ENCODE measurements at places on chromosomes 6 and 20.

DNA sequence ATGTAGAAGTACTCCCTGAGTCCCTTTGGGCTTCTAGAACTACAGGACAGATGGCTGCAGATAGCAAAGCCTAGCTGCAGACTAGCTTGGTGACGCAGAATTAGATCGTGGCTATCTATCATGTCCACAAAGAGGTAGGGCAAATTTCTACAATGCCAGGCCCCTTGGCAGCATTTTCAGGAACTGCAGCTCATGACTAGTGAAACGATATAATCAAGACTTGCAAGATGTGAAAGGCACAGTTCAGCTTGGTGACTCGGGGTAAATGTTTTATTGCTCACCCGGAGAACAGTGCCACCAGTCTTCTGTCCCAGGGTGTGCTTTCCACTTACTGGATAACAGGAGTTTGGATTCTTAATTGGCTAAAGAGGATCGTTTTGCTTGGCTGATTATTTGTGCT lies 108.7 kb upstream of the LY86 start:
- DNase-seq, result no peak

GRCh38 chr20:8842525-8842924 lies 226.4 kb upstream of the PLCB4 start:
- DNase-seq, result no peak

DNA sequence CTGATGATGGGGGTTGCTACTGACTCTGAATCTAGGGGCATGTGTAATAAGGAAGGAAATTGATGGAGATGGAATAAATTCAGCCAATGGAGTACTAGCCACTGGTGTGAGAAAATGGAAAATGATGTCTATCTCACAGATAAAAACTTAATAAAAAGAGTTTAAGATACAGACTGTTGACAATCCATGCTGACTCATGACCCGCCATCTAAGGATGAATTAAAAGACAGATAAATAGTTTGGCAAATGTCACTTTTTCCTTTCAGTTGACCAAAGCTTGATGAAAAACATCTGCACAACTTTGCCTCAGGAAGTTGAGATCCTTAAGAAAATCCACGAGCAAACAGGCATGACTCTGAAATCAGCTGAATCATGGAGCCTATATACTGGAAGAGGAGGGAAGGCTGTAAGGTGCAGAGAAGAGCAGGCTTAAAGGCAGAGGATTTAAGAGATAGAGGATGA lies 82.6 kb upstream of the BMP5 start:
- DNase-seq, result no peak

DNA sequence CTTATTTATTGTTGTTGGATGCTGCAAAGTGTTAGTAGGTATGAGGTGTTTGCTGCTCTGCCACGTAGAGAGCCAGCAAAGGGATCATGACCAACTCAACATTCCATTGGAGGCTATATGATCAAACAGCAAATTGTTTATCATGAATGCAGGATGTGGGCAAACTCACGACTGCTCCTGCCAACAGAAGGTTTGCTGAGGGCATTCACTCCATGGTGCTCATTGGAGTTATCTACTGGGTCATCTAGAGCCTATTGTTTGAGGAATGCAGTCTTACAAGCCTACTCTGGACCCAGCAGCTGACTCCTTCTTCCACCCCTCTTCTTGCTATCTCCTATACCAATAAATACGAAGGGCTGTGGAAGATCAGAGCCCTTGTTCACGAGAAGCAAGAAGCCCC lies 12.1 kb downstream of the MICB start:
- no peak for DNase-seq

GRCh38 chr20:57656252-57656820 lies 36.1 kb upstream of the ZBP1 start:
- no peak for DNase-seq

DNA sequence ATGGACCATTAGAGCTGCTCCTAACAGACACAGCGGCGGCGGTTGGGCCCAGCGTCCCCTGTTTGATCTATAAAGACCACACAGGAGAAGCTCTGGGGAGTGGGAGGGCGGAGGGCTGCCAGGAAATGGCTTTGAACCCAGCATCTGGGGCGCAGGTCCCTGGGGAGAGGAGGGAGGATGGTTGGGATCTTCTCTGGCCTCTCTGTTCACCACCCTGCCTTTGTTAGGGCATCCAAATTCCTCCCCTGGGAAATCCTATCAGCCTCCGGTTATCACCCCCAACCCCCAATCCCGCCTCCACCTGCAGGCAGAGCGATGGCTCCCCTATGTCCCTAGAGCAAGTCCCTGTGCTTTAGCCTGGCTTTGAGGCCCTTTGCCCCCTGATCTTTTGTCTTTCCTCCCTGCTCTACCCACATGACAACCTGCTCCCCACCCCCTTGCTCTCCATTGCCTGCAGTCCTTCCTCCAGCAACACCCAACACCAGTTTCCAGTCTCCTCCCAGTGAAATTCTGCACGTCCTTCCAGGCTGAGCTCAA lies 7.1 kb downstream of the XKR7 start:
- no peak for DNase-seq

DNA sequence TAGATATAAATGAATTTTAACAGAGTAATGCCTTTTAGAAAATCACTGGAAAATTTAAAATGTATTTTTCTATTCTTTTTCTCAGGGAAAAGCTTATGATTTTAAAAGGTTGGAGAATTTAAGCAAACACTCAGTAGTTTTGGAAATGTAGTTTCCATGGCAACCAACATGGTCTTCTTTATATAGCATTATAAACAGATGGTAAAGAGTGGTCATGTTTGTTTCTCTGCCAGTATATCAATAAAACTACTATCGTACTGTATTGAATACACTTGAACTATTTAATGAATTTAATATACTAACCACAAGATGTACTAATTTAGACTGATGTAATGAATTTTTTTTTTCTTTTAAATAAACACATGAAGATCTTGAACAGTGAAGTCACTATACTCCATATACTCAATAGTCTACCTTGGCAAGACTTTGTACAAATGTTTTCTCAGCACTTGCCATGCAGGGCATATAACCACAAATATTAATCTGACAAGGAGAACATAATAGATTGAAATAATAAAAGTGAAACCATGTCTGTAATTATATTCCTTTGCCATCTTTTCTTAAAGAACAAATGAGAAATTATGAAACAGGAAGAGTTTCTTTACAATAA lies 105.5 kb downstream of the PDSS2 start:
- no peak for DNase-seq

- no peak for DNase-seq
Measured at GRCh38 chr20:53866794-53867740, 203.3 kb downstream of the BCAS1 start.

GRCh38 chr6:99745651-99746050 lies 139.0 kb downstream of the PRDM13 start:
- no peak for DNase-seq

- no peak for DNase-seq
Measured at GRCh38 chr6:35776364-35777215, at the start of gene CLPSL2. Gene CLPSL2 (plus strand): TSS chr6:35776598. CDS start chr6:35776619, 21 bp downstream.

DNA sequence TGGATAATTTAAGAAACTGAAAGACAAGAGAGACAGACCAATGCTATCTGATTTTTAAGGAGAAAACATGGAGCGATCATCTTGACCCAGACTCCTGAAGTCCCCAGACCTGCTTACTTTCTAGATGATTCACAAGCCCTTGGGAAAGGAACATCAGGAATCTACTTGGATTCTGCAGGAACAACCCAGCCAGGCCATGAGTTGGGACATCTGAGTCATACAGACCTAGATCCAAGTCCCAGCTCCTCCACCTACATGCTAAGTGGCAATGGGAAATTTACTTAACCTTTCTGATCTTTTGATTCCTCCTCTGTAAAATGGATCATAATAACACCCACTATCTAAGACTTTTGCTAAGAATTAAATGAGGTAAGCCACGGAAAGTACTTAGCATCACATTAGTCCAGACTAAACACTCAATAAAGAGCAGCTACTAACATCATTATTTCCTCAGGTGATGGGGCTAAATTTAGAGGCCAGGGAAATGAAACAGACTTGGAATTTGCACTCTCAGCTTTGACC lies 61.0 kb upstream of the MAFB start:
- no peak for DNase-seq

GRCh38 chr20:32139947-32140346 lies 30.4 kb downstream of the TM9SF4 start:
- DNase-seq, result no peak

GRCh38 chr6:8082954-8083858 lies 19.0 kb upstream of the BLOC1S5 start:
- DNase-seq, result no peak

DNA sequence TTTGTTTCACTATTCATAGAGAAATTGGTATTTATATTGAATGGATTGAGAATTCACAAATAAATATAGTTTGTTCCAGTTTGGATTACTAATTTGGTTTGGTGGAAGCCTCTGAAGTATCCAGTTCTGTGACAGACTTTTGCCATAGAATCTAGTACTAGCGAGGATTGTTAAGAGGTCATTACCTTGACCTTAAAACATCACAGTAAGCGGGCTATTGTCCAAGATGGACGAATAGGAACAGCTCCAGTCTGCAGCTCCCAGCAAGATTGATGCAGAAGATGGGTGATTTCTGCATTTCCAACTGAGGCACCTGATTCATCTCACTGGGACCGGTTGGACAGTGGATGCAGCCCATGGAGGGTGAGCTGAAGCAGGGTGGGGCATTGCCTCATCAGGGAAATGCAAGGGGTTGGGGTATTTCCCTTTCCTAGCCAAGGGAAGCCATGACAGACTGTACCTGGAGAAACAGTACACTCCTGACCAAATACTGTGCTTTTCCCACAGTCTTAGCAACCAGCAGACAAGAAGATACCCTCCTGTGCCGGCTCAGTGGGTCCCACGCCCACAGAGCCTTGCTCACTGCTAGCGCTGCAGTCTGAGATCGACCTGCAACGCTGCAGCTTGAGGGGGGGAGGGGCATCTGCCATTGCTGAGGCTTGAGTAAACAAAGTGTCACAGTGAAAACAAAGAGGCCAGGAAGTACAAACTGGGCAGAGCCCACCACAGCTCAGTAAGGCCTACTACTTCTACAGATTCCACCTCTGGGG lies 66.4 kb upstream of the NEDD9 start:
- DNase-seq, result no peak

DNA sequence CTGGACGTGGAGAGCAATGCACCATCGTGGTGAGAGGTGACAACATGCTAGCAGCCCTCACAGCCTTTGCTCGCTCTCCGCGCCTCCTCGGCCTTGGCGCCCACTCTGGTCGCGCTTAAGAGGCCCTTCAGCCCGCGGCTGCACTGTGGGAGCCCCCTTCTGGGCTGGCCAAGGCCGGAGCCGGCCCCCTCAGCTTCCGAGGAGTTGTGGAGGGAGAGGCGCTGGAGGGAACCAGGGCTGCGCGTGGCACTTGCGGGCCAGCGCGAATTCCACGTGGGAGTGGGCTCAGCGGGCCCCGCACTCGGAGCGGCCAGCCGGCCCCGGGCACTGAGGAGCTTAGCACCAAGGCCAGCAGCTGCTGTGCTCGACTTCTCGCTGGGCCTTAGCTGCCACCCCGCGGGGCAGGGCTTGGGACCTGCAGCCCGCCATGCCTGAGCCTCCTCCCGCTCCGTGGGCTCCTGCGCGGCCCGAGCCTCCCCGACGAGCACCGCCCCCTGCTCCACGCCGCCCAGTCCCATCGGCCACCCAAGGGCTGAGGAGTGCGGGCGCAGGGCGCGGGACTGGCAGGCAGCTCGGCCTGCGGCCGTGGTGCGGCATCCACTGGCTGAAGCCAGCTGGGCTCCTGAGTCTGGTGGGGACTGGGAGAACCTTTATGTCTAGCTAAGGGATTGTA lies 3.8 kb downstream of the GPX6 start:
- DNase-seq, result no peak

- no peak for DNase-seq
Measured at GRCh38 chr6:31010393-31011060, at the start of gene MUC22. Gene MUC22 (plus strand): TSS chr6:31010474. CDS start chr6:31010707, 233 bp downstream.

- DNase-seq, result no peak
Measured at GRCh38 chr6:114100215-114100994, 129.5 kb upstream of the HDAC2 start.

- no peak for DNase-seq
Measured at GRCh38 chr6:19929312-19929711, 92.1 kb downstream of the ID4 start.

DNA sequence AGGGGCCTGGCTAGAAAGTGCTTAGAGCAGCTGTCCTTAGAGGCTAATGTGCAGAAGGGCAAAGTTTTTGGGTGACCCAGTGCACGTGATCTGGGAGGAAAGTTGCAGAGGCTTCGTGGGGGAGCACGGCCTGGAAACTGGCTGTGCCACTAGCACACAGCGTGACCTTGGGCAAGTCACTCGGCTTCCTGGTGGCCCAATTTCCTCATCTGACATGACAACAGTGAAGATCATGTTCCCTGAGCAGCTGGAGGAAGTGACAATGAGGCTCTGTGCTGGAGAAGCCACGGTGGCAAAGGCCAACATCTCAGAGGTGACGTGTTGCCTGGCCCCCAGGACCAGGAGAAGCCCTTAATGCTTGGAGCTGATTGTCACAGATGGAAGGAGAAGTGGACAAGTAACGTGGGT lies 99.5 kb downstream of the FOXC1 start:
- DNase-seq, result no peak

GRCh38 chr6:20205722-20206161 lies 6.5 kb downstream of the MBOAT1 start:
- DNase-seq, result no peak

DNA sequence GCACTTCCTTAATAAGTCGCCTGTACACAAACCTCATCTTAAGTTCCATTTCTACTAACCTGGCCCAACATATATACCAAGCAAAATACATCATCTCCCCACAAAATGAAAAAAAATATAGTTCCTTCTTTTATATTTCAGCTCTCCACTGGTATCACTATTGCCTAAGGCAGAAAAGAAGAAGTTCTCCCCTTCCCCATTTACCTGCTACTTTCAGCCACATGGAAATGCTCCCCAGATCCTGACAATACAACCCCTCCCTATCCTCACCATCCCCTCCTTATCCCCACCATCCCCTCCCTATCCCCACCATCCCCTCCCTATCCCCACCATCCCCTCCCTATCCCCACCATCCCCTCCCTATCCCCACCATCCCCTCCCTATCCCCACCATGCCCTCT lies 175.7 kb downstream of the LINC00237 start:
- DNase-seq, result no peak

GRCh38 chr6:20838113-20838512 lies 303.9 kb downstream of the CDKAL1 start:
- no peak for DNase-seq

DNA sequence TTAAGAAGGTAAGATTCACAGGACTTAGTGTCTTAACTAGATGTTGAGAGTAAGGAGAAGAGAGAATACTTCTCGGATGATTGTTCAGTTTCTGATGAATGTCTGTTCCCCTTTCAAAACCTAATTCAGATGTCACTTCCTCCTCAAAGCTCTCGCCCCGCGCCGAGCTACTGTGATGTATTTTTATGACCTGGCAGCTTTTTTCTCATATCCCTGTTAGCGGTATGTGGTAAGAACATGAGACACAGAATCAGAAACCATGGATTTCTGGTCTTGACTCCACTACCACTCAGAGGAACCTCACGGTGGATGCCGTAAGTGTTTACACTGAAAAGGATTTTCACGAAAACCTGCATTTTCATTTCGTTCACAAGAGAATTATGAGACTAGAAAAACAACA lies 48.4 kb downstream of the CEP43 start:
- no peak for DNase-seq

DNA sequence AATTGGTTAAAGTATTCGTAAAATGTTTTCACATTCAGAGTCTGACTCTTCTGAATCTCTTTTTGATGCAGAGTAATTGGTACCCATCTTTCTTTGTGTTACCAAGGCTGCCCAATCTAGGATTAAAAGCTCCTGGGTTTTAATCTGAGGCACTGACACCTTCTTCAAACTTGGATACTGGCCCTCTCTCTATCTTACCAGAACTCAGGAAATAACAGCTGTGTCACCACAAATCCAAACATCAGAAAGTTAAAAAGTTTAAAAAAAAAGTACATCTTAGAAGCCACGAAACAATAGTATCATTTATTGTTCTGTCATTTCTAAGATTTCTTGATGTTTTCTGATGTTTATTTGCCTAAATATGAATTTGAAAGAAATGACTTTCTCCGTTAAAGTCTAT lies 255.5 kb upstream of the RUNX2 start:
- no peak for DNase-seq
